Stimulated activated CD8-positive, alpha-beta memory T cell treated with anti-CD3 and anti-CD28 coated beads, Interleukin-7, amount 100 ng/mL, for 1 hour (primary cell): ENCODE measurements at places on chromosomes 3 and 15.

DNA sequence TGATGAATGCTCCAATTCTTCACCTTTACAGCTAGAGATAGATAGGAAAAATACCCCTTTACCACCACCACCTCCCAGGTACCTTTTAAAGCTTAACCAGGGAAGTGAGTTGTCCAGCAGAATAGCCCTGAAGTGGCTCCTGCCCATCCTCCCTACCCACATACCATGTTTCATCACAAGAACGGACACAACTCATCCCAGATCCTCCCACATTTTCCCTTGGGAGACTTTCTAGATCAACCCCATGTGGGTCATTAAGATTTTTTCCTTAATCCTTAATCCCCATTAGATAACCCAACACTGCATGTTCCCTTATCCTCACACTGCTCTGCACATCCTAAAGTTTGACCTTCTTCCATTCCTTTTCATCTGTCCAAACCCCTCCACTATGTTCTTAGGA is 69.3 kb downstream of the CHST2 start:
- DNase-seq: no peak

DNA sequence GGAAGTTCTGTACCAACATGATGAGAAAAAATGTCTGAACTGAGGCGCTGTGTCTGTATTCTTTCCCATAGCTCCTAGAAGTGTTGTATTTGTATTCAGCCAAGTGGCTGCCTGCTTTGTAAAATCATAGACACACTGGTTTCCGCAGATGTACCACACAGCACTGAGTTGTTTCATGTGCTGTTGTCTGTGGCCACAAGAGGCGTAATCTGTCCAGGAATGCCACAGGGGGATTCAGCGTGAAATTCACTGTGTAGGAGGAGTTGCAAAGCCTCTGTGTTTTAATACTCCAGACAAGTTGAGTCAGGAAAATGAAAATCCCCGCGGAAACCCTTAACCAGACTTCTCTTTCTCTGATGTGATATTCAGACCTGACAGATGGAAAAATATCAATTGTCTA is 462.2 kb downstream of the NSUN3 start:
- DNase-seq: no peak

DNA sequence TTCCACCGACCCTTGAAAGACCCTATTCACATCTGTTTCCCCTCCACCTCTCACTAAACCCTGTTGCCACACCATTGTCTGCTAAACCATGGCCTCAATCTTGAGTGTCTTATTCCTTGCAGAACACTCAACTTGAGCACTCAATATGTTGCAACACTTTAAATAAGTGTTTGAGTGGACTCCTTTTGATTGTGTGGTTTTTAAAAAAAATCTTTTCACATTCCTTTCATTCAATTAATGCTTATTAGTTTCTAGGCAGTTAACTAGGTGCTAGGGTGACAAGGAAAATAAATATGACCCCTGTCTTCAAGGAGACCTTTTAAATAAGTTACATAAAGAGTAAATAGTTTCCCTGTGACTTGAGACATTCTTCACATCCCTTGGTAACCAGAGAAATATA is 13.3 kb upstream of the HHLA2 start:
- DNase-seq: no peak

- no peak for DNase-seq
Measured at GRCh38 chr3:60972599-60972998, 278.7 kb downstream of the FHIT start.

- no peak for DNase-seq
Measured at GRCh38 chr15:69634860-69635259, 182.2 kb downstream of the RPLP1 start.

DNA sequence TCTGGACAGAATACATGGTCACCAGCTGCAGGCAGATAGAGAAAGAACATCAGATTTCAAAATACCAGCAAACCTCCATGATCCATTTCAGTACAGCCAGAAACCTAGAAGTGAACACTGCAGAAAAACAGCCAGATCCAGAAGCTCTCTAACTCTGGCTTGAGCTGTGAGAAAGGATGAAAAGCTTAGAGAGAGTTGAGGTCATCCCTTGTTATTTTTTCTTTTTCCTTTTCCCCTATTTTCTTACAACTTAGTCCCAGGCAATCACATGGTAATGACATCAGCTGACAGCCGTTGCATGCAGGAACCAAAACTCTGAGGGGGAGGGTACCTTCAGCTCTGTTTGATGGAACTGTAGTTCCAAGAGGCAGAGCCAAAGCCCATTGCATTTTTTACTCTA is 113.2 kb downstream of the TCF12 start:
- DNase-seq: no peak

- DNase-seq: no peak
Measured at GRCh38 chr3:51705276-51706020, 1.4 kb upstream of the GRM2 start.

GRCh38 chr3:79286882-79287281 is 480.9 kb downstream of the ROBO1 start:
- no peak for DNase-seq

- DNase-seq: no peak
Measured at GRCh38 chr15:74812533-74812932, at the start of gene LMAN1L. TSS of gene LMAN1L (plus strand) at chr15:74812835. CDS start at chr15:74812855, 20 bp downstream.

DNA sequence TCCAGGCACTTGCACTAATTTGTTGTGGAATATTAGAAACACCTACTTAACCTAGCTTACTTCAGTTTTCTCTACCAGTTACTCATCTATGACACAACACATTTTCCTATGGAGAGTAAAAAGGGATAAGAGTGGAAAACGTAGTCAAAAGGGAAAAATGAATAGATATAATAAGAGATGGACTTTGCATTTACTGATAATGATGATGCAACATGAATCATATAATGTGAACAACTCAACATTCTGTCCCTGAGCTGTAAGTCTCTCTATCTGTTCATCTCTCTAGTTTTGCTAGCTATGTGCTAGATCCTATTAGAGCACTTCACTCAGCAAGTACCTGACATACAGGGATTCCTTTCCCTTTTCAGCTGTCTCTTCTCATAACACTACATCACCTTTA is 627.1 kb downstream of the AGBL1 start:
- DNase-seq: no peak

DNA sequence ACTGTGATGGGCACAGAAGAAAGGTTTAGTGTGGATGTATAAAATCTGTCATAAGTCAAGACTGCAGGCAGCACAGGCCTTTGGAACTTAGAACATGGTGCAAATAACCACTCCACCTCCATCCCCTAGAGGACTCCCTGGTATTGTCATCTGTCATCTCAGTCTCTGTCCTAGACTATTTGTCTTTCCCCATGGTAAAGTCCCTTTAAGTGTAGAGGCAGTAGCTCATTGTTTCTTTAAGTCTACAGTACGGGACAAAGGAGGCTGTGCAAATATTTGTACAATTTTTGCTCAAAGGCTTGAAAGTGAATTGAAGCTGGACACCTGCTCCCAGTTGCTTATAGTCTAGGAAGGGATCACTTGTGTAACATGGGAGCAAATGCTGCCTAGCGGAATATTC is 3.2 kb upstream of the PXYLP1 start:
- no peak for DNase-seq

GRCh38 chr15:40438712-40439111 is 2.0 kb upstream of the BAHD1 start:
- no peak for DNase-seq

DNA sequence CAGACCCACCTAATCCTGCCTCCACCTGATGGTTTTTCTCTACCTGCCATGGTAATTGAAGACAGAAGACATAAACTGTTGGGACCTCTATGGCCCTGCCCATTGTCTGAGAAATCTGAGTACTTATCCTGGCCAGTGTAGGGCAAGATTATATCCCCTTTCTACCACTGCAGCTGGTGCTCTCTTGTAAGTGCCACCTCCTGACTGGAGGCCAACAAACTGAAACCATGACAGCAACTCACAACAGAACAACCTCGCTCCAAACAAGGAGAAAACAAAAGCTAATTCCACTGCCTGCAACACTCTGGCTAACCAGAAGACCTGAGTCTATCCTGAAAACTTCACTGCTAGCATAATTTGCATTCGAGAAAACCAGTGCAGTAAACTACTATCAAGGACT is 82.9 kb downstream of the CLDN1 start:
- no peak for DNase-seq

DNA sequence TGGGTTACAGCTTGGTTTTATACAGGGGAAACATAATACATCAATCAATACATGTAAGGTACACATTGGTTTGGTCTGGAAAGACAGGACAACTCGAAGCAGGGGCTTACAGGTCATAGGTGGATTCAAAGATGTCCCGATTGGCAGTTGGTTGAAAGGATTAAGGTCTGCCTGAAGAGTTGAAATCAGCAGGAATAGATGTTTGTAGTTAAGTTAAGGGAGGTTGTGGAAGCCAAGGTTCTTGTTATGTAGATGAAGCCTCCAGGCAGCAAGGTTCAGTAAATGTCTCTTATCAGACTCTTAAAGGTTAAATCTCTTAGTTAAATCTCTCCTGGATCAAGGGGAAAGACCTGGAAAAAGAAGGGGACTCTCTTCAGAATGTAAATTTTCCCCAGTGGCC is 58.4 kb upstream of the MINAR1 start:
- DNase-seq: no peak

- no peak for DNase-seq
Measured at GRCh38 chr3:13023235-13023970, 49.8 kb downstream of the IQSEC1 start.

DNA sequence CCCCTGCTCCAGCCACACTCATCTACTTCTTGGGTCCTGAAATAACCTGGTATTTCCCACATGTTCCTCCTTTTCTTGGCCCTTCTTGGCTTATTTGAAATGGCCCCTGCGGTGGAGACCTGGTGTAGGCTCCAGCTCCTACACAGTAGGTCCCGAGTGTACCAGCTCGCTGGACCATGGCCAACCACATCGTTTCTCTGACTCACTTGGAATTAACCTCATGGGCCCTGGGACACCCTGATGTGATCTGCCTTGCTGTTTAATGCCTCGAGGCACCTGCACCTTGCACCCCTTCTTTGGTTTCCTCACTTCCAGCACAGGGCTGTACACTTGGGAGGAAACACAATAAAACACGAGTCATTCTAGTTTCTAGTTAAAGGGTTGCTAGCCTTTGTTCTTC is 60.3 kb downstream of the FEM1B start:
- no peak for DNase-seq

DNA sequence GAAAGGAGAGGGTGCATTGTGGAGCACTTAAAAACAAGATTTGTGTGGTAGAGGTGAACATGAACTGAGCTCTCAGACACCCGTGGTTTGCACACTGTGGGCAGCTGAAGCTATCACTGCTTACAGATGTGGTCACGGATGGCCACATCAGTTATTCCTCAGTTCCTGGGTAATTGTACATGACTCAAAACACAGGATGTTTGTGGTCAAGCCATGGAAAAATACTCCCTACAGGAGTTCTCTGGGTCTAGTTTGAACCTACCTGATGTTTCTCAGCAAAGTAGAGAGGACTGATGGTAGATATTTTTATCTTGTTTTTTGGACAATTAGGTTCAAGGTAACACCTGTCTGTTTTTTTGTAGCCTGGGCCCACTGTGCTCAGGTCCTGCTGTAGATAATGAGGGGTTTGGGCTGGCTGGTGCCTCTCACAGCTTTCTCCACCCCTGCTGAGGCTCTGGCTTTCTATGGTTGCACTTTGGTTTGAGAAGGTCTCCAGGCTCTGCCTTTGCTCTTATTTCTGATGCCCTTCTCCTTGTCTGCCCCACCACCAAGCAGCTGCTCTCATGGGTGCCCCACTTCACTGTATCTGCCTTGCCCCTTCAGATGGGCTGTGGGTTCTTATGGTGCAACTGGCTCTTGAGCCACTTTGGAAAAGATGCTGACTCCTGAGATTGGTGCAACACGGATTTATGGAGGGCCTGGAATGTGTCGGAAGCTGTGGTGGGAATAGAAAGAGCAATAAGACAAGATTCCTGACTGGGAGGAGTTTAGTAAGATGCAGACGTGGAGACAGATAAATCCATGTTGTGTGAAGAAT is 40.1 kb downstream of the CDCP1 start:
- DNase-seq: peak; percentile 25

GRCh38 chr3:112377568-112378071 is 44.7 kb downstream of the CD200 start:
- DNase-seq: no peak

DNA sequence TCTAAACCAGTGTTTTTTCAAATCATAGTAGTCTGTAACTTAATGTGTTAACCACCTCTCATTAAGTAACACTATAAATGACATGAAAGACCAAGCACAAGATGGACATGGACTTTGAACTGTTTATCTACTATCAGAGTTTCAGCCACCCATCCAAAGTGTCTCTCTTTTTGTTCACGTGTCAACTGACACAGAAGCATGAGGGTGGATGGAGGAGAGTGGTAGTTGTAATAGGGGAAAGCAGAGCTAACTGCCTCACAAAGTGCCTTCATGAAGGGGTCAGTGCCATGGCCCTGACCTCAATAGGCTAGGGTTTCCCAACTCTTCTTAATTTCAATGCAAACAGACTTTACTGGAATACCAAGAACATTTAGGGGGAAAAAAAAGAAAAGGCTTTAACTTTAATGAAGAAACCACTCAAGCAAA is 32.1 kb upstream of the TRPM7 start:
- DNase-seq: no peak

GRCh38 chr3:164476631-164477030 is 601.7 kb downstream of the SI start:
- no peak for DNase-seq

- DNase-seq: no peak
Measured at GRCh38 chr15:51327081-51327480, 11.3 kb downstream of the CYP19A1 start.

DNA sequence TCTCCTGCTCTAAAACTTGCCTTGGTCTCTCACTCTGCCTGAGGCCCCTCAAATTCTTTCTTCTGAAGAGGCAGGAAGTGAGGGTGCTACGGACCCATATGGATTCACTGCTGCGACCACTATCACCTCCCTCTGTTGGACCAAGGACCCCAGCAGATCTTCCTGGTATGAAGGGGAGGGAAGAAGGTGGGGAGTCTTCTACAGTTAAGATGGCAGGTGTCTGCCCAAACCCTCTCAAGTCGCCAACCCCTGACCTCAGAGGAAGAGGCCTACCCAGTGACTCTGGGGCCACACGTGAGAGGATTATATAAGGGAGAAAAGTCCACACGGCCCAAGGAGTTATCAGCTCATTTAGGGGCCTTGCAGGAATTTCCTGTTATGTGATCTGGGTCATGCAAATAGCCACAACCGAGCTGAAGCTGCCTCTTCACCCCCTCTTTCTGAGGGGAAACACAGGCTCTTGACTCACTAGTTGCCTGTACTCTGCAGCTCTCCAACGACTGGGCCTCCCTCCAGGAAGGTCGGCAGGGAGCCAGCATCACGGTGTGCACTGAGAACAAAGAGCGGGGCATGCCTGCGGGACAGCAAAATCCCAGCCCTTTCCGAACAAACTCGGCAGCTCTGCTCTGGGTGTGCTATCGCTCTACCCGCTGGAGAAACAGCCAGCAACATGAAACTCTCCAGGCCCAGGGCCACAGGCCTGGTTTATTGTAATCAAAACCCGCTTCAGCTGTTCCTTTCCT is 116.0 kb downstream of the XXYLT1 start:
- DNase-seq: no peak

GRCh38 chr3:156175570-156175969 is 55.2 kb downstream of the KCNAB1 start:
- DNase-seq: no peak

DNA sequence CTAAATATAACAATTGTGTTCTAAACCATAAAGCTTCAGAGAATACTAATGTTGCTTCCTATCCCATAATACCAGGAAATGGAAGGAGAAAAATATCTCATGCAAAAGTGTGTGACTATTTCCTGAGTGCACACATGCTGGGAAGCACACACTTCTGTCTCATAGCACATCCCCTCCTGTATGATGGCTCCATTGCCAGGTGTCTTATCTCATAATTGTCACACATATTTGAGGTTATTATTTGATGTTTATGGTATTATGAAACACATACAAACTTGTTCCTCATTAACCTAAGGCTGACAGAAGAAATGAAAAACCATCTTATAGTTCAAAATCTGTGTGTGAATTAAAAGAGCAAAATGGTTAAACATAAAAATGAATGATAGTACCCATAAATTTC is 65.4 kb downstream of the SERP1 start:
- DNase-seq: no peak
